ENCODE measurements at places on chromosomes 12 and 14. TPM values are rescaled to one million over a fixed set of nuclear protein-coding genes. Genes with fewer than 3 reads are reported as not detected.

RD3L gene
- total RNA-seq: not detected

JAG2 gene
- 1.9 TPM for total RNA-seq

ST8SIA1 gene
- total RNA-seq: 1.3 TPM

TXNDC16 gene
- total RNA-seq: 3.0 TPM

PTPN6 gene
- not detected for total RNA-seq

PRB3 gene
- not detected for total RNA-seq

MYF6 gene
- not detected for total RNA-seq

ZNF26 gene
- total RNA-seq: 23.2 TPM

LRRC10 gene
- total RNA-seq: not detected

GPR162 gene
- total RNA-seq: 2.6 TPM

NOPCHAP1 gene
- total RNA-seq: 7.8 TPM

HOXC12 gene
- under 0.01 TPM for total RNA-seq

CCDC197 gene
- not detected for total RNA-seq

GPR68 gene
- 0.86 TPM for total RNA-seq

FITM1 gene
- not detected for total RNA-seq

RNF212B gene
- total RNA-seq: not detected

ABCD2 gene
- total RNA-seq: 0.32 TPM

SERPINA4 gene
- total RNA-seq: not detected

RTL1 gene
- total RNA-seq: not detected

IL23A gene
- not detected for total RNA-seq

GALNT9 gene
- total RNA-seq: not detected

ETFBKMT gene
- total RNA-seq: 2.3 TPM

PIWIL1 gene
- total RNA-seq: not detected

CACNB3 gene
- total RNA-seq: 29.8 TPM

KRT73 gene
- not detected for total RNA-seq

PMEL gene
- total RNA-seq: 1.3 TPM

IFI27L1 gene
- 9.9 TPM for total RNA-seq

ART4 gene
- total RNA-seq: under 0.01 TPM

MVK gene
- 29.8 TPM for total RNA-seq

OAS3 gene
- 12.5 TPM for total RNA-seq

KRT6A gene
- total RNA-seq: not detected

OTOGL gene
- total RNA-seq: under 0.01 TPM
